Natural killer cell treated with Interleukin-12 subunit alpha and Interleukin-12 subunit beta and Interleukin-15 and Interleukin-18, amount 100 ng/mL, for 72 hours (primary cell): ENCODE measurements at places on chromosomes 4 and X.

- H3K36me3 ChIP-seq: no peaks in the 10 kb centered on the region
- peak overlapping the region; percentile 40 for H3K4me3 ChIP-seq
- peak overlapping the region; percentile 51 for H3K27ac ChIP-seq
- no peaks in the 10 kb centered on the region for H3K27me3 ChIP-seq
- DNase-seq: no peak
Observed at GRCh38 chr4:152676052-152676854, 3.5 kb downstream of the TMEM154 start.

GRCh38 chrX:100687546-100687945 is 43.5 kb downstream of the SRPX2 start:
- DNase-seq: no peak
- H3K27ac ChIP-seq: no peak overlapping the region
- H3K36me3 ChIP-seq: no peaks in the 10 kb centered on the region
- no peak overlapping the region for H3K4me3 ChIP-seq

- no peaks in the 10 kb centered on the region for H3K36me3 ChIP-seq
- H3K4me3 ChIP-seq: no peak overlapping the region
- peaks cover 9% of the 10 kb centered on the region for H3K4me1 ChIP-seq
- DNase-seq: no peak
Observed at GRCh38 chr4:78553529-78554060, 2.0 kb downstream of the ANXA3 start.

GRCh38 chrX:21440911-21441310 is 66.7 kb downstream of the CNKSR2 start:
- peaks cover 10% of the 10 kb centered on the region for H3K4me1 ChIP-seq
- no peak overlapping the region for H3K4me3 ChIP-seq
- no peak for DNase-seq
- no peaks in the 10 kb centered on the region for H3K27me3 ChIP-seq
- H3K36me3 ChIP-seq: no peaks in the 10 kb centered on the region
- no peak overlapping the region for H3K27ac ChIP-seq

- H3K4me3 ChIP-seq: no peak overlapping the region
- peaks cover 11% of the 10 kb centered on the region for H3K27me3 ChIP-seq
- no peaks in the 10 kb centered on the region for H3K36me3 ChIP-seq
- H3K27ac ChIP-seq: no peak overlapping the region
- no peaks in the 10 kb centered on the region for H3K4me1 ChIP-seq
- DNase-seq: no peak
Observed at GRCh38 chrX:129640737-129641136, 14.0 kb downstream of the APLN start.
